KBM-7 (cell line): ENCODE measurements at places on chromosomes 1 and 21.

- DNase-seq, result no peak
Measured at GRCh38 chr1:231969076-231969475, 342.5 kb downstream of the DISC1 start.

DNA sequence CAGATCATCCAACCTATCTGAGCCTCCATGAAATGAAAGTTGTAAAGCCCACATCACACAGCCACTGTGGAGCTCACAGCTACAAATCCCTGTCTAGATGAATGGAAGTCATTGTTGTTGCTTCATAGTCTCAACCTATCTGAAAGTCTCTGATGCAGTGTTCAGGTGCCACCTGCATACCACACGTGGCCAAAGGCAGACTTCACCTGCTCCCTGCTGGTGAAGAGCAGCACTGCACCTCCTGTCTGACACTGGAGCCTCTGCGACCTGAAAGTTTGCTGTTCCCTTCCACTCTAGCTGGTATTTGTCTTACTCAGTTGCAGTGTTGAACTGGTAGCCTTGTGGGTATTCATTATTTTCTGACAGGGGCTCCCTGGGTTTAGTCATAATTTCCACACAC, 18.4 kb downstream of the LORICRIN start:
- DNase-seq, result no peak

DNA sequence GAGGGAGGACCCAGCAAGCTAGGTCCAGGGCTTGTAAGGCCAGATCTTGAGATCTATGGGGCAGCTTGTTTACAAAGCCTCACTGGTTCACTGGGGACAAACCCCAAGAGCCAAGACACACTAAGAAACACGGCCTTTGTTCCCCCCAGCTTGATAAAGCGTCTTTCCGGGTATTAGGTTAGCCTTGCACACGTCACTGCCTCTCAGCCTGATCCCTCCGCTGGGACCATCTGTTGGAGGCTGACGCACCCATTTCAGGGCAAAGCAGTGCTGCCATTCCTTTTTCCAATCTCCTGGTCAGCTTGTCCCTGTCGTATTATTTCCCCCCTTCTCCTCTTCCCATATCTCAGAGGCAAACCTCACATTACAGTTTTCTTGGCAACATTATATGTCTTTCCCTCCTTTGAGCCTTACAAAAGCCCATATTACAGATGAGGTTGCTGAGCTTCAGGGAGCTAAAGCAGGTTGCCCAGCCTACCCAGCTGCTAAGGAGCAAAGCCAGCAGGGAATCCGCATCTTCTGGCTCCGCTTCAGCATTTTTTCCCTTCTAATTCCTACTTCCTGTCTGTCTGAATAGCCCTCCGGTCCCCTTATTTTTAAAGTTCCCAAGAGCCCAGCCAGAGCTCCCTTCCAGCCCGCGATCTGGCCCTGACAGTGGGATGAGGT, 4.1 kb downstream of the HEYL start:
- DNase-seq, result no peak

- no peak for DNase-seq
Measured at GRCh38 chr1:88876573-88877365, 14.6 kb downstream of the GTF2B start.

GRCh38 chr1:242025681-242026080, 26.8 kb upstream of the MAP1LC3C start:
- DNase-seq, result no peak
